ENCODE measurements at places on chromosomes 13 and 19.

GRCh38 chr19:28290963-28291657 lies 921.8 kb downstream of the UQCRFS1 start:
- no peak for DNase-seq

DNA sequence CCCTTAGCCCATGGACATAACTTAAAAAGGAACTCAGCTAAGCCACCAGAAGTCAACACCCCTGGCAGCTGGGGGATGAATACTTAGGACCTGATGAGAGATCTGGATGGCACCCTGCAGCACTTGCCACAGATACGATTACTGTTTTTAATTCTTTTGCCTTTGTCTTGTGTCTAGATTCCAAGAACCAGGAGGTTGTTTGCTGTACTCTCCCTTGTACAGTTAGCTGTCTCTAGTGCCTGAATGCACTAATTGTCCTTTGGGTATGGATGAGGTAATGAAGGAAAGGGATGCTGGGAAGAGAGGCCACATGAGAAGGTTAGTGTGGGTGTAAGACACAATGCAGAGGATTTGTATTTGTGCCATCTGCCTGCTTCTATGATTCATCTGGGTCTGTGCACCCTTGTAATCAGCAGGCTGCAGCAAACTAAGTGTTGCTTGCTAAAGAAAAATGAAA lies 385.8 kb downstream of the KCNRG start:
- DNase-seq = no peak

GRCh38 chr19:34428549-34429285 lies 536 bp downstream of the UBA2 start:
- peak; percentile 53 for DNase-seq

DNA sequence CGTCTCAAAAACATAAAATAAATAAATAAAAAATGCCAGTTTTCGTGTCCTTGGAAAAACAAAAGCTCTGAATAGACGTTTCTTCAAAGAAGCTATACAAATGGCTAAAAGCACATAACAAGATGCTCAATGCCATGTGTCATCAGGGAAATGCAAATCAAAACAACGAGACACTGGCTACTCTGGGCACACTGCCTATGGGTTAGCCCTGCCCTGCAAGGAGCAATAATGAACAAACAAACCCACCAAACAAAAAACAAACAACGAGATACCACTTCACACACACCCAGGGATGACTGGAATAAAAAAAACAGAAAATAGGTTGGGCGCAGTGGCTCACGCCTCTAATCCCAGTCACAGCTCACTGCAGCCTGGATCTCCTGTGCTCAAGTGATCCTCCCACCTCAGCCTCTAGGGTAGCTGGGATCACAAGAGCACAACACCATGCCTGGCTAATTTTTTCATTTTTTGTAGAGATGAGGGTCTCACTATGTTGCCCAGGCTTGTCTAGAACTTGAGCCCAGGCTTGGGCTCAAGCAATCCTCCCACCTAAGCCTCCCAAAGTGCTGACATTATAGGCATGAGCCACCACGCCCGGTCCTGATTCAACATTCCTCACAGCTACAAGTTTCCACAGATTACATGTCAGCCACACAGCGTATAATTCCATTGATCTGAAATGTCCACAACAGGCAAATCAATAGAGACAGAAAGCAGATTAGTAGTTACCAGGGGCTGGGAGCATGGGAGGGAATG lies 15.5 kb upstream of the ISYNA1 start:
- DNase-seq = no peak

DNA sequence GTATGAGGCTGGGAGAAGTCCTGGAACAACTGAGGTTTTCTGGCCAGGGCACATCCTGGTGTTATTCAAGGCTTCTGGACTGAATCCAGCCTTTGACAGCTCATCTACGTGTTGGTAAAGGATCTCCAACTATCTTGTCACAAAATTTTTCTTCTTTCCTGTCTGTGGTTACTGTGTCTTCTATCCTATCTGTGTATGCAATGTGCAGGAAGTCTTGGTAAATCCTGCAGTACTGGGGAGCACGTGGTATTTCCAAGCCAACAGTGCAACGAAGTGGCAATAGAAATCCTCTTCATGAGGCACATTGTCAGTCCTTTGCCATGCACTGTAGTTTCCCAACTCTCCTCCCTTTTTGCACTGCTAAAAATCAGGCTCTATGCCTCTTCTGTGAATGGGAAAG lies 86.7 kb downstream of the ZNF100 start:
- no peak for DNase-seq

DNA sequence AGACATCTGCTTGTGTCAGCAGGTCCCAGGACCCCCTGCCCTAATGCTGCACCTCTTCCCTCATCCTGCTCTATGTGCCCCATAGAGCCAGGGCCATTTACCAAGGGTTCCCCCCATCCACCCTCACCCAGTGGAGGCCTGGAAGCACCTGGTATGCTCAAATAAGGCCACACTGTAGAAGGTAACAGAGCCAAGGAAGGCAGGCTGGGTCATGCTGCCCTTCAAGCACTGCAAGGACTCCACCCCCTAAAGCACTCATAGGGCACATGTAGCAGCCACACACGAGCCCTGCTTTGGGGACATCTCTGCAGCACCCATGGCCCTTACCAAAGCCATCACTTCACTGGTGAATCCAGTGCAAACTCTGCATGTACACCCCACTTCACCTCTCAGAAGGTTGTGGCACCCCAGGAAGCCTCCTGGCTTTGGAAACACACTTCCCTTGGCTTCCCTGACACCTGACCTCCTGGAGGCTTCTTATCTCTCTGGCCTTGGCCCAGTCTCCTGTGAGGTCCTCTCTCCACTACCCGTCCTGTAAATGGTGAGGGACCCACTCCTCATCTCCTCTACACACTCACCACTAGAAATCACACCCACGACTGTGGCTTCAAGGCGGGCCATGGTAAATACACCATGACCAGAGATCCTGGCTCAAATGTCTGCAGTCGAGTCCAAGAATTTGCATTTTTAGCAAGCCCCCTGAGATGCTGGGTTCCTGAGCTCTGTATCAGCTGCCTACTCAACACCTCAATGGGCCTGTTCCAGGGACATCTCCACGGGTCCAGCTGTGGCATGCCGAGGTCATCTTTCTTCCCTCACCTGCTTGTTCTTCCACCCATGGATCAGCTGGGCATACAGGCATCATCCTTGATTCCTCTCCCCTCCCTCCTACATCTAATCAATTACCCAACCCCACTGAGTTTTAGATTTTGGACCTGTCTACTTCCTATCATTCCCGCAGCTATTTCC lies 80.9 kb upstream of the DOCK9 start:
- DNase-seq = no peak

- no peak for DNase-seq
These were observed 941 bp downstream of the DUS3L start for GRCh38 chr19:5789886-5790558.

DNA sequence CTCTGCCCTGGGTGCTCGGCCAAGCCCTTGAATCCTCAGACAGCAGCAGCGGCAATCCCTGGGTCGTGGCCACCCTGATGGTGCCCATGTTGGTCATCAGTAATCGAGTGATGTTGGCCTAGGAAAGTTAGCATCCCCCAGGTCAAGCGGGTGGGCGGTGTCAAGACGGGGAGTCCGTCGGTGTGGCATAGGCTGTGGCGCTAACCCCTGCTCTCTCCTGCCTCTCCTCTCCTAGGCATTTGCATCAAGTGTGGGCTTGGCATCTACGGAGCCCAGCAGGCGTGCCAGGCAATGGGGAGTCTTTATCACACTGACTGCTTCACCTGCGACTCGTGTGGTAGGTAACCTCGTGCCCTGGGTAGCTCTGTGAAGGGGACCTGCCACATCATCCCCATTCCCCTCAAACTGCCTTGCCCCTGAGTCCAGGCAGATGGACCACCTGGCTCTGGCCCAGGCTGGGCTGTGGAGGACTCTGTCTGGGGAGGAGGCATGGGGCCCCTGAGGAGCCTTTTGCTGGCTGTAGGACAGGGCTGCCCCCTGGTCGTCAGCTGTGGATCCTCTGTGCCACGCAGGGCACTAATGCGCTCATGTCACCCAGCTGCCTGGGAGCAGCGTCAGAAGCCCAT lies 8.7 kb downstream of the WTIP start:
- DNase-seq = no peak

GRCh38 chr13:111058796-111059506 lies 56.2 kb upstream of the ARHGEF7 start:
- no peak for DNase-seq

GRCh38 chr13:64471916-64472315 lies 2758.2 kb downstream of the PCDH9 start:
- no peak for DNase-seq

DNA sequence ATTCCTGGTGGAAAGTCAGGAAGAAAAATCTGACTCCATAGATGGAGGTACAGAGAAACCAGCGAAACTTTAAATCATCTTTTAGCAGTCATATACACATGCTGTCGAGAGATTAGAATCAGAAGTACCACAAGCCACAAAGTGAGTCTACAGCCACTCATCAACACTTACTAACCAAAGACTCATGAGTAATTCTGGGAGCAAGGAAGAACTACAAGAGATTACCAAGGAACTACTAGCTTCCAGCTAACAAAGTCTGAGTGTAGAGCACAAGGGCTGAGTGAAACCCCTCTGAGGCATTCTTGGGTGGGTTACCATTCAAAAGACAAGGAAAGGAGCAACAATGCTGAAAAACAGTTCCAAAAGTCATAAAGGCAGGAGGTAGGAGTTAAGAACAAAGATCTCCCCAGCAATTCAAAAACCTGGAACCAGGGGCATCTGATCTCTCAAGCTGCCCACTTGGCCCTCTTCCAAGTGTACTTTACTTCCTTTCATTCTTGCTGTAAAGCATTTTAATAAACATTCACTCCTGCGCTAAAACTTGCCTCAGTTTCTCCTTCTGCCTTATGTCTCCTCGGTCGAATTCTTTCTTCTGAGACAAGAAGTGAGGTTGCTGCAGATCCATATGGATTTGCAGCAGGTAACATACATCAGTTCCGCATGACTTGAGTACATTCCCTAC lies 13.0 kb downstream of the RBM26 start:
- peak; percentile 54 for DNase-seq

GRCh38 chr13:106352850-106353249 lies 182.6 kb downstream of the EFNB2 start:
- no peak for DNase-seq

GRCh38 chr19:40768869-40769268 lies 6.5 kb upstream of the MIA start:
- DNase-seq = no peak

- no peak for DNase-seq
These were observed 139.6 kb downstream of the STOML3 start for GRCh38 chr13:38850868-38851626.

DNA sequence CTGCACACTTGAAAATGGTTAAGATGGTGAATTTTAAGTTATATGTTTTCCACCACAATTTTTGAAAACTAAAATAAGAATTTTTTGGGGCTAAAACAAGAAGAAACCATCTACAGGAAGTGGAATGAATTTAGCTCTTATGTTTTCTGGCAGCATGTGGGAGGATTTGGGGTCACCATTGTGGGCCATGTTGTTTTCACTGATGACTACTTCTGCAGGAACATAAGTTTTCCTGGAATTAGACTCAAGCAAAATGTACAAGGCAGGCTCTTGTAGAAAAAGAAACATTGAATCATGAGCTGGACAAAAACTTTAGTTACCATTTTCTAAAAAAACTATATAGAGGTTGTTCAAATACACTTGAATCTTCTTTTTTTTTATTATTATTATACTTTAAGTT lies 125.3 kb upstream of the C1QTNF9B start:
- DNase-seq = no peak

GRCh38 chr13:51034906-51035305 lies 76.2 kb downstream of the C13orf42 start:
- DNase-seq = no peak

DNA sequence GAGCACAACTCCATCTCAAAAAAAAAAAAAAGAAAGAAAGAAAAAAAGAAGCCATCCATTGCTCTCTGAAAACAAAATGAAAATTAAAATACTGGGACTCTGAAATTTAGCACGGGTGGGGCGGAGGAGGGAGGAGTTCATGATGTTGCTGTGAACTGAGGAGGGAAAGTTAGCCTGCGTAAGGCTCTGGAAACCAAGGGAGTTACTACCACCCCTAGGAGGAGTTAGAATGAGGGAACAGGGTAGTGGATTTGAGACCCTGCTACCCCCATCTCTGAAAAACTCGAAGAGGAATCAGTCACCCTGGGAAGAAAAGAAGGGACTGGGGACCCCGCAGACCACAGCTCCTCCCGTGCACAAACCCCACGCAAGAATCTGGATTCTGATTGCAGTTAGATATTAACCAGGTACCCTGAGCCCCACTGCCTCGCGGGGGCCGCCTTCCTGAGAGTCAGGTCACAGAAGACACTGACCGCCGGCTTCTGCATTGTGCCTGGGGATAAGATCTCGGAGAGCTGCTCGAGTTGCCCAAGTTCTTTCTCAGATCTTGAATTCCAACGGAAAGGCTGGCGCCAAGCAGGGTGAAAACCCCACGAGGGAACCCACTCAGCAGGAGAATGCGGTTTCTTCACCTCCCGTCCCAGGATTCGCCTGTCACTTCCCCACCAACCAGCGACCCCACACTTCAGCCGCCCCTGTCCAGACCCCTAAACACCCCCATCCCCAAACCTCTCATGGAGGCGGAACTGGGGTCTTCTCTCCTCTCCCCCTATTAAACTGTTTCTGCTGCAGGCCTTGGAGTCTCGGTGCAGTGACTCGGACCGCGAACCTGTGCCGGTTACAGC lies 870 bp downstream of the ZNF442 start:
- peak; percentile 21 for DNase-seq

DNA sequence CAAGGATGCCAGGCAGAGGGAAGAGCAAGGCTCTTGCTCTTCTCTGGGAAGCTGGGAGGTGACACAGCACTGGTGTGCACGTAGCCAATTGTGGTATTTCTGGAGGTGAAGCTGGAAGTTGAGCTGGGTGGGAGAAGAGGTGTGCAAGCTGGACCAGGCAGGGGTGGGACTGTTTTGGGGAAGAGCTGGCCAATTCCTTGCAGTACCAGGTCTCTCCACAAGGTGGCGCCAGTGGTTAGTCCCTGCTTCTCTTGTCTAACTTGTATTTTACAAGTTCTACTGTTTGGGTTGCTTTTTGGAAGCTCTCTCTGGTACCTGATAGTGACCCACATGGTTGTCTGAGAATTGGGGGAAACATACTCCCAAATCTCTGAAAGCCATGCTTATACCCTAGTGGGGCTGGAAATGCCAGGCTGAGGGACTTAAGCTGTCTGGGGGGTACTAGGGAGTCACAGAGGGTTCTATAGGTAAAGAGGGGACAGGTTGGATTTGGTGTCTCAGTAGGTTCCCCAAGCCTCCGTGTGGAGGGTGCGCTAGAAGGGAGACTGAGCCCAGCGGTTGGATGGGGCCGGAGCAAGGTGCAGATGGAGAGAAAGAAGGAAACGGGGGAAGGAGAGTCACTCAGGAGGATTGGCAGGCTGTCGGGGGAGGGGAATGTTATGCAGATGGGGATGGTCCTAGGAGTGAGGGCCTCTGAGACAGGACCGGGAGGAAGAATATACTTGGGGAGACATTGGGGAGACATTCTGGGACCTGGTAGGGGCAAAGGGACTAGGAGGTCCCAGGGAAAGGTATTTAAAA lies 3.0 kb downstream of the HPN start:
- peak; percentile 83 for DNase-seq

DNA sequence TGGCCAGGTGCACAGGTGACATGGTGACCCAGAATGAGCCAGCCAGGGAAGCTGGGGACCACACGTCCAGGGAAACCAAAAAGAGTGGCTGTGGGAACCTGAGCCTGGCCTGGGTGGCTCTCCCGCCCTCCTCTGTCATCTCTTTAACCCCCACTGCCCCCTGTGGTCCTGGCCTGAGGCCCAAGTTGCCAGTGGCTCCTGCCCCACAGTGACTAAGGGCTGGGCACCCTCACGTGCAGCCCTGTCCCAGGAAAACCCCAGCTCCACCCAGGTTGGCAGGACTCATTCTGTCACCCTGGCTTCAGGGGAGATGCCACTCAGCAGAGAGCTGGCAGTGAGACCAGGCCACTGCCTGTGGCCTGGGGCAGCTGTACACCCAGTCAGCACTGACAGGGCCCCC lies 30.6 kb upstream of the ISYNA1 start:
- no peak for DNase-seq

Data from activated T-cell treated with anti-CD3 and anti-CD28 coated beads, Interleukin-2, amount 50 U/mL, for 48 hours (primary cell).